Activated naive CD4-positive, alpha-beta T cell (primary cell): ENCODE measurements at places on chromosomes 3 and 15.

GRCh38 chr15:44666210-44667038 lies 3.0 kb upstream of the SPG11 start:
- no peak for DNase-seq

DNA sequence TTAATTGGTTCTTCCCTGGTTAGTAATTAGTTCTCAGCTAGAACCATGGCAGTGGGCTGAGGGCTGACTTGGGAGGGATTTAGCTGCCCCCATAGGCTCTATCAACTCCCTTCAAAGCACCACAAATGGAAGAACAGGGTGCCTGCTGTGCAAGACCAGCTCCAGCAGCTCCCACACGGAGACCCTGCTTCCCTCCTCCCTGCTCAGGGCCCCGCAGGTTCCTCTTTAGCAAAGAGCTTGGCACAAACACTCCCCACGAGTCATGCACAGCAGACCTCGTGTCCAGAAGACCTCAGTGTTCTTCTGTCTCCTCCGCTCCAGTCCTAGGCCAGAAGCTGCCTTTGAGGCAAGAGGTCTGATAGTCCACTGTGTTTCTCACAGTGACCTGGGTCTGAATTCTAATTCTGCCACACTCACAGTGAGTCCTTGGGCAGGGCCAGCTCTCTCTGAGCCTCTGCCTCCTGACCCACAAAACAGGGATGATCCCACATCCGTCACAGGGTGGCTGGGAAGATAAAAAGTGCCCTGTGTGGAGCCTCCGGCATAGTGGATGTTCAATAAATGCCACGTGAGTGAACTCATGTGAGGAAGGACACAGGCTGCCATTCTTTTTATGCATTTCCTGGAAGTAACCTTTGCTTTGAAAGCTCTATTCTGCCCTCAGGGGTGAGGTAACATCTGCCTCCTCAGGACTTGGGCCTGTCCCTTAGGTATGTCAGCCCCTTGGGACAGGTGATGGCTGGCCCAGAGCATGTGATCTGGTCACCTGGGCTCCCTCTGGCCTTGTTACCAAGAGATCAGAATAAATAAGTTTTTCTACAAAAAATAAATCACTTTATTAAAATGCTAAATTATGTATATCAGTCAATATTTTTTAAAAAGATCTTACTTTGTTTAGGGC lies 7.6 kb downstream of the RAB6B start:
- no peak for DNase-seq

- DNase-seq = no peak
Observed at GRCh38 chr3:150599611-150600297, 3.4 kb upstream of the SELENOT start.

DNA sequence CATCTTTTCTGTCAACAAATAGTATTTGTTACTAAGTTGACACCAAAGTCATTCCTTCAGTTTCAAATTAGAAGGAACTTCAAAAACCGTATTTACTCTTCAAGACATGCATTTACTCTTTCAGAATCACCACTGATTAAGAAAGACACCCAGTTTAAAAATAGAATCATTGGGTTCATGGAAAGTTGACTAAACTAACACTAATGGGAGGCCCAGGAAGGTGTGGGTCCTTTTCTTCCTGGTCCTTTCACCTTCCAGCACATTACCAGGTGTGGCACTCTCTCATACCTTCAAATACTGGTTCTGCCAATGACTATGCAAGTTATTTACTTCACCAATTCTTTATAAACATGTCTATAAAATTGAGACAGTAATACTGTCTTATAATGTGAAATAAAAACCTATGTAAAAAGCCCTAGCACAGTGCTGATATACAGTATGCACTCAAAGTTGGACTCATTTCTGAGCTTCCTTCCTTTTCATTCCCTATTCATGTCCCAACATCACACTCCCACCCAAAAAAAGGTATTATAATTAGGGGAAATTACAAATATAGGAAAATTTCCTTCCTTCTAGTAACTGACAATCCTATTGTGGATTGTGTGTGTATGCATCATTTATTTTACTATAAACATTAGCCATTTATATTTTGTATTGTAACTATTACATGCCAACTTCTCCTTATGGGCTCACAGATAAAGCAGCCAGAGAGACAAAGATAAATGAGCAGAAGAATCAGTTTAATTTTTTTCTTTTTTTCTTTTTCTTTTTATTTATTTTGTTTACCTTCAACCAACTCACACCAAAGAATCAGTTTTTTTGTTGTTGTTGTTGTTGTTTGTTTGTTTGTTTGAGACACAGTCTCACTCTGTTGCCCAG lies 48.9 kb downstream of the LRRFIP2 start:
- no peak for DNase-seq

DNA sequence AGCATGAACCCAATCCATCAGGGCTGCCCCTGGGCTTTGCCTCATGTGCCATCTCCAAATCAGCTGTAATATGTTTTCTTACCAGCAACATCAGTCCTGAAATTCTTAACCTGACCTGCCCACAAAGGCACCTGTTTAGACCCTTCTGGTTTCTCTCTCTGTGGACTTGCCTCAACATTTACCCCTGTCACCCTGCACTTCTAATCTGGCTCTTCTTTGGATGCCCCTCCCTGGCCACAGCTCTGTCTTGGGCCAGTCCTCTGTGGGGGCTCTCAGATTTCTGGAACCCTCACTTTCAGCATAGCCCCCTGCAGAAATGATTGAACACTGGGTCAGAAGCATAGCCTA lies 168.7 kb upstream of the STAC start:
- DNase-seq = no peak

- DNase-seq = no peak
Observed at GRCh38 chr3:17972959-17973906, 230.8 kb upstream of the TBC1D5 start.

DNA sequence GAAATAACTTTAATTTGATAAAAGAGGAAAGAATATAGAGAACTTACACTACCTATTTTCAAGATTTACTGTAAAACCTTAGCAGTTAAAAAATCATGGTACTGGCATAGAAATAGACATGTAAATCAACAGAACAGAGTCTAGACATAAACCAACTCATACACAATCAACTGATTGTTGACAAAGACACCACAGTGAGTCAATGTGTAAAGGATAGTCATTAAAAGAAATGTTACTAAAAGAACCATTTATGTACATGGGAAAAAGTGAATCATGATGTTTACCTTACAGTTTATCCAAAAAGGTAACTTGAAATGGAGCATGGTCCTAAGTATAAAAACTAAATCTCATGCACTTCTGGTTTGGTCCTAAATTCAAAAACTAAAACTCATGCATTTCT lies 847.4 kb downstream of the IGSF11 start:
- DNase-seq = no peak

- DNase-seq = no peak
Observed at GRCh38 chr3:83092521-83093221, 1331.2 kb upstream of the GBE1 start.

DNA sequence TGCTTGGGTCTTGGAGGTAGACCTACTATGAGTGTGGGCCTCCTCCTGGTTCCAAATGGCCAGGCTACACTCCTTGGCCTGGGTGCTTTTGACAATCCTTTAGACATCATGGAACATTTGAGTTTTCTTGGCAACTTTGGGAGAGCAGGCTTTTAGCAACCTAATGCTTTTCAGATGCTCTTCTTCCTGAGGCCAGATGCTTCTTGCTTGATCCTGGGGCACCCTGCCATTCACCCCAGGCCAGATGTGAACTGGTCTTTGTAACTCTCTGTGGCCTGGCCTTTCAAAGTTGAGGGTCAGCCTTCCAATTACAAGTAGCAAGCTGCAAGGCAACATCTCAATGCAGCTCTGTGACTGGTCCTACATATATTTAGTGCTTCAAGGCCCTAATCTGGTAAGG lies 40.5 kb downstream of the RTP1 start:
- DNase-seq = no peak

DNA sequence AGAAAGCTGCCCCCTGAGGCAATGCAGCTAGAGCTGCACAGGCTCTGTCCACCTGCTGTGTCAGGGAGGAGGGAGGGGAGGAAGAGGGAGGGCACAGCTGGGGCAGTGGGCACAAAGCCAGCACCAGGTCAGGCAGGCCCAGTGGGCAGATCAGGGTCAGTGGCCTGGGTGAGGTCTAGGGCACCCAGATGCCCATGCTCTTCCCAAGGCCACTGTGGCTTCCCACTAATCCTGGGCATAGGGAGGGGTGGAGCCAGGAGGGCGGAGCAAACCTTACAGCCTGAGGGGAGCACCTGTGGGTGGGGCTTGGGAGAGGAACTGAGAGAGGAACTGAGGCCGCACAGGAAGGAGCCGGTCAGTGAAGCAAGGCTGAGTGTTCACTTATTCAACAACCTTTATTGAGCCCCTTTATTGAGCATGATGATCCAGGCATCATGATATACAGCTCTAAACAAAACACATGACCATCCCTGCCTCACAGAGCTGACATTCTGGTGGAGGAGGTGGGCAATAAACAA lies 55.0 kb downstream of the RHCG start:
- DNase-seq = no peak

DNA sequence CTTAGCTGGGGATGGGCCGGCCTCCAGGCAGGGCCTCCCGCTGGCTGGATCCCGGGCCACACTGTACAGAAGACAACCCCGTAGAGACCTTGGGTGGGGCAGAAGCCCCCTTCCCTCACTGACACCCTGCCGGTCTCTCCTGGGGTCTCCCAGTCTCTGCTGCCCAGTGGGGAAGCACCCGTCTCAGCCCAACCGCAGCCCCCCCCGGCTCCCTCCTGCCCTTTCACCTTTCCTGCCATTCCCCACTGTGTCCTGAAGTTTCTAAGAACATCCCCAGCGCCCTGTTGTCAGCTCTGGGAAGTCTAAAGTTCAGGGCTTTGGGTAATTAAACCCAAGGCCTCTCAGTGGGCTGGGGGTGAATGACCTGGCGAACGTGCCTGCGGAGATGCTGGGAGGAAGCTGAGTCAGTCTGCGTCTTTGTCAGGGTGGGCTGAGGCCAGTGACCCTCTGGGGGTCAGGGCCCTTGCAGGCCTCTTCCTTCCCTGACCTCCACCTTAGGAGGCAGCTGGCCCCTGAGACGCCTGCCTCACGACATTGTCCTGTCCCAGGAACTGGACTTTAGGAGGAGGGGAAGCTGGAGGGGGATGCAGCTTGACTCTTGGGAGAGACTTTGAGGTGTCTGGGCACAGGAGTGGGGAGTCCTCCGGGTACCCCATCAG lies 1.4 kb upstream of the SLC51A start:
- no peak for DNase-seq

DNA sequence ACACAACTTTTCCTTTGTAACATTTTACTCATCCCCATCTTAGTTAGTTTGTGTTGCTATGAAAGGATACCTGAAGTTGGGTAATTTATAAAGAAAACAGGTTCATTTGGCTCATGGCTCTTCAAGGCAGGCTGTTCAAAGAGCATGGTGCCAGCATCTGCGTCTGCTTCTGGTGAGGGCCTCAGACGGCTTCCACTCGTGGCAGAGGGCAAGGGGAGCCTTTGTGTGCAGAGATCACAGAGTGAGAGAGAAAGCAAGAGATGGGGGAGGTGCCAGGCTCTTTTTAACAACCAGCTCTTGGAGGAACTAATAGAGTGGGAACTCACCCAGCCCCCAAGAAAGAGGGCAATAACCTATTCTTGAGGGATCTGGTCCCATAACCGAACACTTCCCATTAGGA lies 23.1 kb downstream of the PLA2G4F start:
- DNase-seq = no peak

DNA sequence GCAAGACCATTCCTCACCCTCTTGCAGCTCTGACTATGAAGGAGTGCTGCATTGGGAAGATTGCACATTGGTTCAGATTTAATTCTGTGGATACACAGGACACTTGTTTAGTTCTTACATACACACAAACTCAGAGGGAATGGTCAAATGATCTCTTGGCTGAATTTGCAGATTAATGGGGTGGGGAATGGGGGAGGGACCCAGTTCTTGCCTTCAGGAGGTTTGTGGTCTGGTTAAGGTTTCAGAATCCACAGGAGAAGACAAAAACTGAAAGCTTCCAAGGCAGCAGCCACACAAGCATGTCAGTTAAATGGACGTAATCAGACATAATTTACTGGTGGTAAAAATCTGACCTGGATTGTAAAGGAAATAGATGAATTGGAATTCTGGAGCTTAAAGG lies 257.1 kb upstream of the ROPN1 start:
- DNase-seq = no peak

DNA sequence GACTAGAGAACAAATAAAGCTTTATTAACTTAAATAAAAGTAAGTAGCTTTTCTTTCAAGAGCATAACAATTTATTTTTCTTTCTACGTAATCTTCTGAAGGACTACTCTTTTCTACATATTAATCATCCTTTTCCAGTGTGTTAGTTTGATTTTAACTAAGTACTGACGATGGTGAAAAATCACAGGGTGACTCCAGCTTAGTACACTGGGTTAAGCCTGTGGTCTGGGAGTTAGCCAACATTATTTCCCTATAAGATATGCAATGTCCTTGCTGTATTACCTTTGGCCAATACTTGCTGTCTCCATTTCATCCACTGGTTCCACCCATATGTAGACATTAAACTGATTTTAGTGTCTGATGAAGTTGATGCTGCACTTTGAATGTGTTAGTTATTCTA lies 508.6 kb upstream of the SUCLG2 start:
- no peak for DNase-seq
